Heart left ventricle (tissue), 16 donors: ENCODE measurements at places on chromosomes 2 and 18. TPM values are rescaled to one million over a fixed set of nuclear protein-coding genes. Genes with fewer than 3 reads are reported as not detected.

MERTK gene
- total RNA-seq: 4.7 TPM

RAB6C gene
- total RNA-seq: not detected

FAP gene
- total RNA-seq: 5.7 TPM

CCDC74B gene
- total RNA-seq: 2.3 TPM

TEX44 gene
- total RNA-seq: not detected

SNED1 gene
- total RNA-seq: 5.6 TPM

GPR35 gene
- total RNA-seq: 1.1 TPM

UPP2 gene
- not detected for total RNA-seq

MC5R gene
- not detected for total RNA-seq

MALL gene
- 21.0 TPM for total RNA-seq

OSBPL1A gene
- 69.2 TPM for total RNA-seq
